Natural killer cell treated with Interleukin-12 subunit alpha and Interleukin-12 subunit beta and Interleukin-15 and Interleukin-18, amount 100 ng/mL, for 72 hours (primary cell): ENCODE measurements at places on chromosomes 16 and 17. TPM values are rescaled to one million over a fixed set of nuclear protein-coding genes. Genes with fewer than 3 reads are reported as not detected.
A peak's percentile ranks its signal among the peaks of the same experiment; 100 is the strongest.

CRHR1 gene
- not detected for total RNA-seq

GRCh38 chr16:86134802-86135461, 236.0 kb downstream of the IRF8 start:
- no peak for DNase-seq

DNA sequence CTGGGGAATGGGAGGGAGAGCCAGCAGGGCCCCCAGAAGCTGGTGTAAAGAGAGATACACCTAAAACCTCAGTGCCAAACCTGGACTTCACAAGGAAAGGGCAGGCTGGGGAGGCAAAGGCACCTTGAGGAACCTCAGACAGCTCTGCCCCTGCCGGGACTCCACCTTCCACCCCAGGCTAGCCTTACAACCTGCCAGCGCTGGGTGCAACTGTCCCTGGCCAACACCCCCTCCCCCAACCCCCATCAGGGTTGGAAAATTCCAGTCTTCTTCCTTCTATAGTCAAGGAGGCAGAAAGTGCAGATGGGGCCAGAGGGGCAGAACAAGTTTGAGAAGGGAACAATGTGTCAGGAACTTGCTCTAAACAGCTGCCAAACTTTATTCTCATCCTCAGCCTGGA, 2.2 kb downstream of the YBX2 start:
- no peak for DNase-seq

BRIP1 gene
- 10.8 TPM for total RNA-seq

PRAC1 gene
- total RNA-seq, result not detected

- DNase-seq, result no peak
Observed at GRCh38 chr17:76024353-76024752, 2.8 kb downstream of the EVPL start.

TMUB2 gene
- 28.1 TPM for total RNA-seq

- DNase-seq, result no peak
Observed at GRCh38 chr16:53817117-53817755, 113.3 kb downstream of the FTO start.

DNA sequence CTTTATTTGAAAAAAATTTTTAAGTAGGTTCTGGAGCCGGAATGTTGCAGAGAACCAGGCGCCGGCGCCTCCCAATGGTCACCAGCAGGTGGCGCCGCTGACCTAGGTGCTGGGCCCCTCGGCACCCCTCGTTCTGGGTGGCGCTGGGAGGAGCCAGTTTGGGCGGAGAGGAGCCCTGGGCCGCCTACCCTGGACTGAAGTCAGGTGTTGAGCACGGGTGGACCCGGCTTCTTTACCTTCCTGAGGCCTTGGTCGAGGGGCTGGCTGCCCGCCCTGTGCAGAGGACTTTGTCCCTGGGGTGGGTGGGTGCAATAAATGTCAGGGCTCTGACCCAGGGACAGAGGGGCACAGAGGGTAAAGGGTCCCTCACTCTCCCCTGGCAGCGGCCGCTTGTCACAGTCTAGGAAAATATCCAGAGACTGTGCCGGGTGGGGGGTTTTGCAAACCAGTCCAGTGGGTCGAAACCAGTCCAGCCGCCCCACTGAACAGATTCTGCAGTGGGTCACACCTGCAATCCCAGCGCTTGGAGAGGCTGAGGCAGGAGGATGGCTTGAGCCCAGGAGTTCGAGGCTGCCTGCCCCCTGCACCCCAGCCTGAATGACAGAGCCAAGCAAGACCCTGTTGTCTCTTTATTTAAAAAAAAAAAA, 30.1 kb upstream of the TNFRSF13B start:
- DNase-seq, result peak; percentile 73

SRP68 gene
- 98.4 TPM for total RNA-seq

DNA sequence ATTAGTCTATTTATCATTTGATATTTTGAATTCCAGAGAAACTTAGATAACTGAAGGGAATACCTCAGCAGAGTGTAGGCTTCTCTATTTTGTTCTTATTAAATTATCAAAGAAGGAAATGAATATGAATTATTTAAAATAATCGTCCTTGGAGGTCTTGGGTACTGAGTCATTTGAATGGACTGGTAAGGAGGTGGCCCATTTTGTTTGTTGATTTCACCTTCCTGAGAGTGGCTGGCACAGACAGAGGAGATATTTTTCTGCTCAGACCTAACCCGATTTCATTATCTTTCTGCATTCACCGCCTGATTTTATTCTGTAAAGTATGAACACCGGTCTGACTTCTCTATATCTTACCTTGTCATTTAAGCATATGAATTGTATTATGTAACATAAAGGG, 88.0 kb downstream of the USP22 start:
- no peak for DNase-seq

DNA sequence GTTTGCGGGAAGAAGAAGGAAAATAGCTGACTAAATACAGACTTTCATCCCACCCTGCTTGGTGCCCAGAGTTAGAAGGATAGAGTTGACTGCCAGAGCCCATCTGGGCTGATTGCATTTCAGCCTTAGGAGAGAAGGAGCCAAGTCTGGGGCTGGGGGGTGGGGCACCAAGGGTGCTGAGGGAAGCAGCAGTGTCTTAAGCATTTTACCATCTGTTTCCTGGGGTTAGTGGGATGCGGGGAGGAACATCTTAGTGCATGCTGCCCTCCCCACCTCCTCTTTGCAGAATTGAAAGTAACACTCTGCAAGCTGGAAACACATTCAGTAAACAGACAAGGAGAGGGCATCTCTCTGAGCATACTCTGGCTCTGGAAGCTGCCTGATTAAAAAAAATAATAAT, 1.5 kb upstream of the ARL5C start:
- no peak for DNase-seq

GRCh38 chr16:27449434-27450195, 47.6 kb downstream of the IL21R start:
- DNase-seq, result peak; percentile 96

SKAP1 gene
- 40.9 TPM for total RNA-seq

- peak; percentile 65 for DNase-seq
Observed at GRCh38 chr16:31184888-31185287, 4.9 kb downstream of the FUS start.

DNA sequence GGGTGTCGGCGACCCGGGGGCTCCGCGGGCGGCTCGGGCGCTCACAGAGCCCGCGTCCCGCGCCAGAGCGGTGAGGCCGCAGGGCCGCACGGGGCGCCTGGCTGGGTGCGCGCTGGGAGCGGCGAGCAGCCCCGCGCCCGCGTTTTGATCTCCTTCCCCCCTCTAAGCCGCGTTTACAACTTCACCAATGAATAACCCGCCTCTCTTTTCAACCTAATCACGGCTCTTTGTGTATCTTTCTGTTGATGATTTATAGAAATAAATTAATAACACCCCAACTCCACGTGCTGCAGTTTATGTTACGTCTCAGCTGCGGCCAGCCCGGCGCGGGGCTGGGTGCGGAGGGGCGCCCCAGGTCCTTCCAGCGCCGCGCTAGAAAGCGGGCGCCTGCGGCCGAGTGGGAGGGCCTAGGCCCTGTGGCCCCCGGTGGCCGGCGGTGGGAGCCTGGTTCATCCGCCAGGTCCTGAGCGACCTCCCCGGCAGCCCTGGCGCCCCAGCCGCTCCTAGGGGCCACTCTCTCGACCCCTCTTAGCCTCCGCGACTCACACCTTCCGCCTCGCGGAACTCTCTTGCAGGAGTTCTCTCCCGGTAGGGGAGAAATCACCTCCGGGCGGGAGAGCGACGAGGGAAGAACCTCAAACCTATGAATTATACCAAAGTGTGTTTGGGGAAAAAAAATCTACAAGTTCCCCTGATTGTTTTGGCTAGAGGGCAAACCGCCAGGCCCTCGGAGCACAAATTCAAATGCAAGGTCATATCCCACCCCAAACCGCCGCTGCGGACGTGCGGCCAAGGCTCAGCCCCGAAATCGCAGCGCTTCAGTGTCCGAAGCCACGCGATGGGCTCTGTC, 1.9 kb downstream of the HNF1B start:
- no peak for DNase-seq

GRCh38 chr17:30942308-30943079, 20.7 kb downstream of the ADAP2 start:
- no peak for DNase-seq

GPR142 gene
- total RNA-seq, result not detected

SERPINF2 gene
- 0.24 TPM for total RNA-seq

GRCh38 chr17:35171834-35172233, 22.4 kb downstream of the SLC35G3 start:
- DNase-seq, result no peak

DNA sequence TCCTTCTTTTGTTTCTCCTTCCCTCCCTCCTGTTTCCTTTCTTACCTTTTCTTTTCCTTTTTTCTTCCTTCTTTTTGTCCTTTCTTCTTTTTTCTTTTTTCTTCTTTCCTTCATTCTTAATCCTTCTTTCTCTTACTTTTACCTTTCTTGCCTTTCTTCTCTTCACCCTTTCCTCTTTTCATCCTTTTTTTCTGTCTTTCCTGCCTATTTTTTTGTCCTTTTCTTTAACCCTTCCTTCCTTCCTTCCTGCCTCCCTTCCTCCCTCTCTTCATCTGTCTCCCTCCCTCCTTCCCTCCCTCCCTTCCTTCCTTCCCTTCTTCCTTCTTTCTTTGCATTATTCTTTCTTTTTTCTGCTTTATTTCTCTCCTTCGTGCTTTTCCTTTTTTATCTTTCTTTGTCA, 160.7 kb downstream of the AXIN2 start:
- DNase-seq, result no peak

HOXB1 gene
- total RNA-seq, result not detected

DNA sequence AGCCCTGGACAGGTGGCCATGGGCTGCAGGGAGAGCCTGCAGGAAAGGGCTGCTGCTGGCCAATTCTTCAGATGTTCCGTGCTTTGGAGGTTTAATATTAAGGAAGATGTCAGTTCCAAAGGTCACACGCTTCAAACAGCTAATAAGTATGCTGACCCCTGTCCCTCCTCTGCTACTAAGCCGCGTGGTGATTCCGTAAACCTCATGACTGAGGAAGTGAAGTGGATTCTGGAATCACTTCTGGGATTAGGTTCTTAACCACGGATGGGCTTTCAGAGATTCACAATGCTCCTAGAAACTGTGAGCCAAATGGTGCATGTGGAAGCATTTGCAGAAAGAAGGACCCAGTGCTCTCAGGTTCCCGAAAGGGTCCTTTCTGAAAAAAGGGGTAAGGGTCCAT, 28.5 kb upstream of the ERN1 start:
- DNase-seq, result no peak

DPEP2 gene
- total RNA-seq, result 2.3 TPM

- DNase-seq, result no peak
Observed at GRCh38 chr17:183021-183420, 1.6 kb upstream of the DOC2B start.

KIAA0753 gene
- 29.7 TPM for total RNA-seq

GRCh38 chr16:78154729-78155461, 55.4 kb downstream of the WWOX start:
- DNase-seq, result no peak

FBXW10B gene
- 2.0 TPM for total RNA-seq

CHAD gene
- total RNA-seq, result not detected

GRCh38 chr16:67529582-67530012, 968 bp downstream of the RIPOR1 start:
- no peak for DNase-seq

CHST4 gene
- total RNA-seq, result not detected

KRT222 gene
- total RNA-seq, result not detected

DNA sequence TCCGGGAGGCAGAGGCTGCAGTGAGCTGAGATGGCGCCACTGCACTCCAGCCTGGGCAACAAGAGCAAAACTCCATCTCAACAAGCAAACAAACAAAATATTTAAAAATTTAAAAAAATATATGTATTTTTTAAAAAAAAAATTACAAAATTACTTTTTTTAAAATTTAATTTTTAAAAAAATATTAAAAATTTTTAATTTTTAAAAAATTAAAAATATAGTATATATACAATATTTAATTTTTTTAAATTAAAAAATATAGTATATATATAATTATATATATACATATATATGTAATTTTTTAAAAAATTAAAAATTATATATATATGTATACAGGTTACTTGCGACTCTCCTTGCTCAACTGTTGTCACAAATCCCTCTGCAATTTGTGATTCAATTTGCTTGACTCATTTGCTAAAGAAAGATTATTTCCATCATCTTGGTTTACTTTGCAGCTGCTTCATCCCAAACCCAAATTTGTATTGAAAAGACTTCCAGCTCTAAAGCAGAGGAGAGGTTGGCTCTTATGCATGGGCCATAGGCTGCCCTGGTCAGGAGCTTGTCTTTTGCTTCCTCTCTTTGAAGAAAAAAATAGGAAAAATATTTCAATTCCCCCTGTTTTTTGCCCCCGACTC, 247.4 kb upstream of the IRX3 start:
- no peak for DNase-seq

PYY gene
- not detected for total RNA-seq

- DNase-seq, result no peak
Observed at GRCh38 chr16:23505180-23505665, 5.1 kb downstream of the GGA2 start.

- no peak for DNase-seq
Observed at GRCh38 chr17:75241996-75242460, 19.4 kb downstream of the GGA3 start.

OR3A3 gene
- total RNA-seq, result not detected

- DNase-seq, result no peak
Observed at GRCh38 chr17:8153525-8153956, 1.3 kb upstream of the PER1 start.

- no peak for DNase-seq
Observed at GRCh38 chr17:69651921-69652320, 237.4 kb downstream of the MAP2K6 start.

DNA sequence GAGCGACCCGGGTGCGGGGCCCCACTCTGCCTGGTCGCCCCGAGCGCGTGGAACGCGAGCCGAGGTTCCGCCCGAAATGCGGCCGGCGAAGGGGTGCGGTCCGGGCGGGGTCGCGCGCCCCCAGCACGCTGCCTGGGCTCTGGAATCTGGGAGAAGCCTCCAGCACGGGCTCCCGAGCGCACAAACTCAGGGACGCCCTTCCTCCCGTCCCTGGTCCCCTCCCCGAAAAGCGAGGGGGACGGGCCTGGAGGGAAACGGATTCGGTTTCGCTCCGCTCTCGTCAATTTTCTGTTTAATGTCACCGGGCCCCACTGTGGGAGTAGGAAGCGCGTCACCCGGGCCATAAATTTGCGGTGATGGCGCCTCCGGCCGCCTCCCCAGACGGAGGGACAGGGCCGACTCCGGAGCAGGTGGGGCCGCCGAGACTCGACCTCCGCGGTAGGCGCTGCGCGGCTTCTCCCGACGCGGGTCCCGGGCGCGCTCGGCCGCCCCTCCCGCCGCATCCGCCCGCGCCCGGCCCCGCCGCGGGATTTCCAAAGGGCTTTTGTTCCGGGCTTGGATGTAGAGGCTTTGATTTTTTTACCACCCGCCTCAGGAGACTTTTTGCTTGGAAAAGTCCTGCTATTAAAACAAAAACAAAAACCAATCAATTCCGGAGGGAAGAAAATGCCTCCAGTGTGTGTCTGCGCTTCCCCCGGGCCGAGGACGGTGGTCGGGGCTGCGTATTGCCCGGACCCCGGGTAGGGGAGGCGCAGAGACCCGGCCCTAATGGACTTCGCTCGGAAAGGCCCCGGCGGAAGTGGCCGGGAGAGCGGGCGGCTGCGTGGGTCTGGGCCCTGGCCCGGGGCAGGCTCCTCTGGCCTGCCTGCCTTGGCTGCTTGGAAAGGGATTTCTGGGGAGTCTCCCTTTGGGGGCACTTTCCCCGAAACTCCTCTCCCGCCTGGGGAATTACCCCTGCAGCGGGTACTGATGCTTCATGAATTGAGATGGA, 7.9 kb upstream of the BAHCC1 start:
- DNase-seq, result peak; percentile 80
